ENCODE measurements at places on chromosomes 3 and 15.

DNA sequence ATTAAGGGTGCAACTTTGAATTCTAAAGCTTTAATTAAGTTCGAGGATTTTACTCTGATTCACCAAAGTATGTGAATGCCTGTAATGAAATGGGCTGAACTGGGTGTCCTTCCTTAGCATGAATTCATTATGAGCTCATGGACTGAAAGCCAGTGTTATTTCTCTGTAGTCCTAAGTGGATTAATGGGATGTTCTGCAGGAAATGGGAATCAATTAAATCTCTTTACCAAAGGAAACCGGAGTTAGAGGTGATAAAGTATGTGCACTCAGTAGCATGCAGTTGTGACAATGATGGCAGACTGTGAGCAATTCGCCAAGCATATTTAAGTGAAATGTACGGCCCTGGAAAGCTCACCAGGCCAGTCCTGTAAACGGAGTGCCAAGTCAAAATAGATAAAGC, 138.7 kb downstream of the CHL1 start:
- DNase-seq = no peak

GRCh38 chr15:50235794-50236193, 29.7 kb downstream of the HDC start:
- DNase-seq = no peak

DNA sequence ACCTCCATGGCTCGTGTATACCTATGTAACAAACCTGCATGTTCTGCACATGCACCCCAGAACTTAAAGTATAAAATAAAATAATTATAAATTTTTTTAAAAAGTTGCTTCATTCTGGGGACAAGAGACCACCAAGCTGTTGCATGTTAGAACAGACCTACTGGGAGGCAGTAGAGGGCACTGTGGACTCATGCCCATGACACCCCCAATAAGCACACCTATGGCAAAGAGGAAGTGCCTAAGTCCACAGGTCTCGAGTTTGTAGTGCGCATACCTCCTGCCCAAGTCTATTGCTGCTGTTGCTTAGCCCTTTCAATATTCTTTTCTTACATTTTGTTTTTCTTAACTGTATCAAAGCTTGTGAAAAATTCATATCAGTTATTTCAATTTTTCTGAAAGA, 267.9 kb upstream of the THBS1 start:
- DNase-seq = no peak

DNA sequence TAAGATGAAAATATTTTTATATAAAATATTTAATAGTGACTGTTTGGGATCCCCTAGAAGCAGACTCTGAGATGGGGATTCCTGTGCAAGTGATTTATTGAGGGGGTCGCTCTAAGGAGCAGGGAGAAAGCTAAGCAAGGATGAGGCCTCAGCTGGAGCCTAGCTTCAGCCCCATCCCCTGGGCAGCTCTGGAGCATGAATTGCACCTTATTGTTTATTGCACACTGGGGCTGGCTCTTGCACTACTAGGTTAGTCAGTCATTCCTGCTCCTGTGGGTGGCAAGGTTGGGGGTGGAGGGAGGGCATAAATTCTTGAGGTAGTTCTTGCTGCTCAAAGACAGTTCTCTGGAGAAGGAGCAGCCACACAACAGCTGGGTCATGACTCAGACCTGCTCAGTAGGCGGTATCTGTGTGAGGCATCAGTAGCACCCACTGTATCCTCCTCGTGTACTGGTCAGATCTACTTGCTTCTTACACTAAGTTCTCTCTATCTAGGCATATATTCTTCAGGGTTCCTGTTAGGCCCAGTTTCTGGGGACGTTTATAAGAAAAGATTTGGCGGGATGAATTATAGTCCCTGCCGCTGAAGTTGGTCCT, 27.2 kb upstream of the TNFSF10 start:
- no peak for DNase-seq

DNA sequence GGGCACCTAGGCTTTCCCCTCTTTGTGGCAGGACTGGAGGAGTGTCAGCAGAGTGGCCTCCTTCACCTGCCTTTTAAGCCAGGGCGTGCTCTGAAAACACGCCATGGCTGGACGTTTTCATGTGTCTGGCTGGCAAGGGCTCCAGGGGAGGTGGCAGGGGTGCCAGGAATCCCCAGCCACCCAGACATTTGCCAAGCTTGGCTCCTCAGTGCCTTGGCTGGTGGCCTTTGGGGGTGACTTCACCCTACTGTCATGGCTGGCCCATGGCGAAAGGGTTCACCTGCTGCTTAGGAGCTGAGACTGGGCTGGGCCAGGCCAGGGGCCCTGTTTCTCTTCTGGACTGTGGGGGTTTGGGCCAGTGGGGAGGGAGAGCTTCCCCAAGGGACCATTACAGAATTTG, 17.6 kb downstream of the KLF13 start:
- DNase-seq = no peak

GRCh38 chr3:23760325-23760724, 45.4 kb upstream of the UBE2E1 start:
- DNase-seq = no peak

GRCh38 chr3:177358091-177358976, 161.1 kb upstream of the TBL1XR1 start:
- DNase-seq = peak; percentile 94

GRCh38 chr3:120052677-120053076, 41.6 kb downstream of the GSK3B start:
- no peak for DNase-seq

- peak; percentile 92 for DNase-seq
These were observed 34.5 kb upstream of the CHST2 start for GRCh38 chr3:143084856-143085731.

DNA sequence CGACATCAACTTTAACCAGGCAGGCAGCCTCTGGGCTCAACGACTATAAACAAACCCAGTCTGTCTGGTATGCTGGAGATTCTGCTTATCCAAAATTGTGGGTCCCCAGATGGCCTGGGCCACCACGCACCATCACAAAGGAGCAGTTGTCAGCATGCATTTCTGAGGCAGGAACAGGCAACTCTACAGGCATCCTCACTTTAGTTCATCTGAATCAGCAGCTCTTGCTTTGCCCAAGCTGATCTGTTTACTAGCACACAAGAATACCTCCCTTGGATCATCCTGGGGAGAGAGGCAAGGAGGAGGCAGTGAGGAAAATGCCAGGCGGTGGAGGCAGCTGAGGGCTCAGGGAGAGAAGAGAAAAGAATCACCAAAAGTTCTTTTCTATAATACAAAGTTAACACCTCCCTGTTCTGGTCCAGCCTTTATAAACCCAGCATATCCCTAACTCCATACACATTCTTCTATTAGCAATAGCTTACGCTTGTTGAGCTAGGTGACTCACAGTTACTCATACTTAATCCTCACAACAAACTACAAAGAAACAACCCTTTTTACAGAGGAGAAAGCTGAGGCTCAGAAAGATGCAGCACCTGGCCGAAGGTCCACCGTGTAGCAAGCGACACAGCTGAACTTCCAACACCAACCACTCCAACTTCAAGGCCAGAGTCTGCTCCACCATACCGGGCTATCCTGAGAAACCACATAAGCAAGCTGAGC, 33.6 kb downstream of the ZDHHC3 start:
- peak; percentile 20 for DNase-seq

GRCh38 chr3:170703121-170703588, 117.3 kb upstream of the SLC7A14 start:
- DNase-seq = peak; percentile 29

- DNase-seq = no peak
These were observed 22.2 kb upstream of the TRIM42 start for GRCh38 chr3:140655678-140656077.

- DNase-seq = no peak
These were observed 284.9 kb upstream of the TBC1D5 start for GRCh38 chr3:18027161-18027939.

DNA sequence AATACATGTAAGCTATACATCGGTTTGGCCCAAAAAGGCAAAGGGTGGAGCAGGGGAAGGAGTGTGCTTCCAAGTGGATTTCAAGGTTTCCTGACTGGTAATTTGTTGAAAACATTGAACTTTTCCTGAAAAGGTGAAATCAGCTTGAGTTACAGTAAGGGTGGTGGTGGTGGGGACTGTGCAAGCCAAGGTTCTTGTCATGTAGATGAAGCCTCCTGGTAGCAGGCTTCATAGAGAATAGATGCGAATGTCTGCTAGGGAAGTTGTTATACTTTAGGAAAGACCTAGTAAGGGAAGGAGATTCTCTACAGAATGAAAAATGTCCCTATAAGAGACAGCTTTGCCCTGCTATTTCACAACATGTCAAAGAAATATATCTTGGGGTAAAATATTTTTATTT, 528.2 kb upstream of the CBLB start:
- no peak for DNase-seq

DNA sequence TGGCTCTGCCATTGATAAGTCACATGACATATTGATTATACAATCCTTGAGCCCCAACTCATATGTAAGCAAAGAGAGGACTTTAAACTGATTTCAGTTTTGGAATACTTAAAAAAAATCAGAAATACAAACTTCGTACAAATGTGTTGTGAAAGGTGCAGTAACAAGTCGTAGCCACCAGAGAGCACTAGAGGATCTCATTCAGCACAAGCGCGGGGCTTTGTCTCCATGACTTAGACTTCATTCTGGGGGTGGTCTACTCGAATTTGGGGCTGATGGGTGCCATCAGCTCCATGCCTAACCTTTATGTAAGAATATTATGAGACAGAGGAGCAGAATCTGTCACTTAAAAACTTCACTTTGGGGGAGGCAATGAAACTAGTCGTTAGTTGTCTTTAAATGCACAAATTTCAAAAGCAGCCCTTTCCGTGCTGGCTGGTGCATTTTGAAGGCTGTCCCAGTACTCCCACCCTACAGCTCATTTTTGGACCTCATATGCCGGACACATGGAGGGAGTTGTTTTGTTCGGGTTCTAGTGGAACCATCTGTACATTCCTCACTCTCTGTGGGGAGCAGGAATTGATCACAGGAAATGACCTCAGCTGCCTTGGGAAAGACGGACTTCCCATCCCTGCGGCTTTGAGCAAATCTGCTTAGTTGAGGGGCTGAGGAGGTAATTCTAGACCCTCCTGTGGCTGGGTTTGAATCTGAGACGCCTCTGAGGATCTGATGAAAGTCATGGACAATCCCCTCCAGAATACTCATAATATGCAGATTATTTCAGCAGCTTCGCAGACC, 27.5 kb upstream of the MASP1 start:
- DNase-seq = peak; percentile 51

DNA sequence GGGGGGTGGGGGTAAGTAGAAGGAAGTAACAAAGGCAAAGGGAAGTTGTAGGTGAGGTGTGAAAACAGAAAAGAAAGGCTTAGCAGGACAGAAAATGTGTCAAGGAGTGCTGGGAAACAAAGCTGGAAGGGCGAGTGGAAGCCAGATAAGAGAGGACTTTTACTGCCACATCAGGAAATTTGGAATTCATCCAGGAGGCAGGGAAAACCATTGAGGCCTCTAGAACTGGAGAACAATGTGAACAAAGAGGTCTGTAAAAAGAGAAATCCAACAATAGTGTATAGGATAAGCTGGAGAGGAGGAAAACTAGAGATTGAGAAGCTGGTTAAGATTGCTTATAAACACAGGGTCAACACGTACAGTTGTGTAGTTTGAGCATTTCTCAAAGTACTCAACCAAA, 116.6 kb downstream of the NTRK3 start:
- DNase-seq = no peak

DNA sequence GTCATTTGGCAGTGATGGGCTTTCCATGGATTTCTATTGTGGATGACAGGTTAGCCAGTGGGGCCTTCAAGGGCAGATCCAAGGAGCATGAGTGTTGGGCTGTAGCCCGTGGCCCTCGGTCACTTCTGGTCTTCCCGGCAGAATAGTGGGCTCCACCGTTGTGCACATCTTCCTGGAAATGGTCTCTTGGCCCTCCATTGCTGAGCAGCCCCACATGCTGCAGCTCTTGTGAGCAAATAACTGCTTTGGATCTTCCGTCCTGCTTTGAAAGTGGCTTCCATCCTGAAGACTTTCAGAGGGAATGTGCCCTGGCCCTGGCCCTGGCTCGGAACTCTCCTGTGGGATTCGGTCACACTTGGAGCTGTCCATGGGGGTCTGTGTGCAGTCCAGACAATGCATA, 102.8 kb downstream of the SNRPN start:
- DNase-seq = no peak

GRCh38 chr3:12371525-12372140, 82.8 kb downstream of the PPARG start:
- DNase-seq = peak; percentile 1

DNA sequence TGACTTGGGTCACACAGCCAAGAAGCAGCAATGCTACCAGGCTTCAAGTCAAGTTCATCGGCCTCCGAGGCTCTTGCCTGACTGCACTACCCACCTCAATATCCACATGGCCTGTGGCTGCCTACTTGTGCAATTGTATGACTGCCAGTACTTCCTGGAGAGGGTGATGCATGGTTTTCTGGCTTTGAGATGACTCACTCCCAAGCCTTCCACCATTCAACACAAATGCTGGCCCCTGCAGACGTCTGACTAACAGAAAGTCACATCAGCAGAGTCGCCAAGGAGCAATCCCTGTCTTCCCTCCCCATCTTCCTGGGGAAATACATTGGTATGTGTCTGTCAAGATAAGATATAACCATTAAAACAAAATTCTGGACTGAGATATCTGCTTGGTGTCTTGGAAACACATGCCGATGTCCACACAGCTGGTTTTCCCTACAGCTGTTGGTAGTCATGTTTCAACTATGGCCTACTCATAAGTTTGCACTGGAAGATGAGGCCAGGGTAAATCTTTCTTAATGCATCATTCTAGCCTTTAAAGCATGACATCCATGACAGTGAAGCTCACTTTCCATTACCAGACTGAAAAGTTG, 79.6 kb upstream of the SPATA12 start:
- DNase-seq = peak; percentile 100

- no peak for DNase-seq
These were observed 660.9 kb upstream of the NAALADL2 start for GRCh38 chr3:174198199-174198598.

- DNase-seq = no peak
These were observed 321.4 kb upstream of the IL12A start for GRCh38 chr3:159667261-159667660.

GRCh38 chr15:91271565-91272153, 171.6 kb downstream of the SV2B start:
- peak; percentile 56 for DNase-seq

DNA sequence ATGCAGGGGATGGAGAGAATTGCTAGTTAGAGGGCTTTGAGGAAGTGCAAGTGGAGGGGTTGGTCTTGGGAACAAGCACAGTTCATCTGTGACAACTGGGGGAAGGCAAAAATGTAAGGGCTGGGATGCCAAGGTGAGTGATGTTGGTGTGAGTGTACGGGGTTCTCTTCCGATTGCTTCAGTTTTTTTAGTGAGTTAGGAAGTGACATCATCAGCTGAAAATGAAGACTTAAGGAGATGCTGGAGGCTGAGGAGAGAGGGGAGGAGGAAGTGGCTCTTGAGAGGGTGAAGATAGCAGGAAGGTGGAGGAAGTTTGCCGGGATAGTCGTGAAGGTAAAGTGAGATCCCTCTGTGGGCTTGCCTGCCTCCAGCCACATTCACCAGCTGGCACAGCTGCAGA, 12.7 kb downstream of the TICRR start:
- peak; percentile 33 for DNase-seq

Data from kidney capillary endothelial cell (primary cell).